ENCODE measurements at places on chromosomes 1 and 21.

GRCh38 chr1:181482521-181483284 lies 614 bp upstream of the CACNA1E start:
- peak; percentile 33 for DNase-seq

DNA sequence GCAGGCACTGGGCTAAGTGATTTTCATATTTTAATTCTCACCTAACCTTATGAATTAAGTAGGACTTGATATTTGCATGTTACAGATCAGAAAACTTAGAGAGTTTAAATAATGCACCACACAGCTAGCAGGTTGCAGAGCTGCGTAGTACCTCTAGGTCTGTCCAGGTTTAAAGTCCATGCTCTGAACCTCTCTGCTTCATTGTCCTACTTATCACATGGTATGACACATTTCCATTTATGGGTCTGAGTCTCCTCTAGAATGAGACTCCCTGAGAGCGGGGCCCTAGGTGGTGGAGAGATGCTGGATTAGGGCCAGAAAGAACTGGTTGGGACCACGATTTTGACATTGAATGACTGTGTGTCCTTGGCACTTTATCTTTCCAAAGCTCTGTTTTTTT lies 102.5 kb upstream of the USP24 start:
- no peak for DNase-seq

DNA sequence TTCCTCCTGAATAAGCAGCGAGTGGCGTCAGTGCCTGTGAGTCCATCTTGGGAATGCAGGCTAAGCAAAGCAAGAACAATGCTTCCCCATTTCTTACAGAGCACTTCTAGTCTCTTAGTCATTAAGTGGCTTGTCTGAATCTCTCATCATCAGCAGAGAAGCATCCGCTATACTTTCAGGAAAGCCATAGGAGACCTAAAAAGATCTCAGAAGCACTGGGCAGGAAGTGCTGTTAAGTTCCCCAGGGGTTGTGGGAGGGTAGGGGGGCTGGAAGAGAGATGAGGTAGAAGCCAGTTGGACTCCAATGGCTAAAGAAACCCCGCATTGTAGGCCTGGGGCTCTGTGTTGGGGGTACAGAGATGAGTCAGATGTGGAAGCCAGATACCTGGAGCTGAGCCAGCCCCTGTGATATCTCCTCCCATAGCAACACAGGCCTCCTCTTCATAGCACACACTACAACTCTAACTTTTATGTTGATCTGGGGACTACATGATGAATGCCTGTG lies 44.9 kb downstream of the SYT6 start:
- DNase-seq = no peak

DNA sequence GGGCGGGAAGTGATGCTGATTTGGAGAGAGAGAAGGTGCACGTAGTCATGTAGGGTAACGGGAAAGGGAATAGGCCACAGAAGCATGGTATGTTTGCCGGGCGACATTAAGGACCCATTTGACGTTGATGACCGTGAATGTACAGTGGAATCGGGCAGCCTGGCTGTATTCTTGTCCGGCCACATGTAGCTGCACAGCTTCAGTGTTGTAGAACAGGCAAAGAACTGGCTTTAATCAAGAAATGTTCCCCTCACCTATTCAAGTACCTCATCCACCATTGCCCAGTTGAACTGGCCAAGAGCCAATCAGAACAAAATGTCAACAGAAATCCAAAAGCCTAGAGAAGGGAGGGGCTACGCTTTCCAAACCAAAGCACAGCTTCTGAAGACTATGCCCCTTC lies 104.8 kb downstream of the DHRS3 start:
- no peak for DNase-seq

GRCh38 chr1:177172866-177173265 lies 2.1 kb downstream of the BRINP2 start:
- no peak for DNase-seq

- no peak for DNase-seq
These were observed 9.9 kb upstream of the NADK start for GRCh38 chr1:1788136-1788535.

- no peak for DNase-seq
These were observed 186.9 kb downstream of the GIPC2 start for GRCh38 chr1:78232630-78233029.

- no peak for DNase-seq
These were observed 6.5 kb downstream of the ACTRT2 start for GRCh38 chr1:3027611-3028371.

- DNase-seq = no peak
These were observed 51.9 kb upstream of the PRRC2C start for GRCh38 chr1:171433451-171433850.

DNA sequence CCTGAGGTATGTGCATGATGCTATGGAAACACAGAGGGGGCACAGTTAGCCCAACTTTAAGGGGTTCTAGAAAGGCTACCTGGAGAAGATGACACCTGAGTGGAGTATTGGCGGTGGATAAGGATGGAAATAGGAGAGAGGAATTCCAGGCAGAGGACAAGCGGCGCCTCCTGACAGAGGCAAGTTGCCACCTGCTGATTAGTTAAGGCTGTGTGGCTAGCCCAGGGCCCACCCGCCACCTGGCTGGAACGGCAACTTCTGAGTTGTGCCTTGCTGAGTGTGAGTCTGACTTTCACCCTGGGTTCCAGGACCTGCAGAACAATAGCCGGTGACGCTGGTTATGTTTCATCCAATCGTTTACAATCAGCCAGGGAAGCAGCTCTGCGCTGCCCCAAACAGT lies 126.9 kb upstream of the LMO4 start:
- DNase-seq = no peak

DNA sequence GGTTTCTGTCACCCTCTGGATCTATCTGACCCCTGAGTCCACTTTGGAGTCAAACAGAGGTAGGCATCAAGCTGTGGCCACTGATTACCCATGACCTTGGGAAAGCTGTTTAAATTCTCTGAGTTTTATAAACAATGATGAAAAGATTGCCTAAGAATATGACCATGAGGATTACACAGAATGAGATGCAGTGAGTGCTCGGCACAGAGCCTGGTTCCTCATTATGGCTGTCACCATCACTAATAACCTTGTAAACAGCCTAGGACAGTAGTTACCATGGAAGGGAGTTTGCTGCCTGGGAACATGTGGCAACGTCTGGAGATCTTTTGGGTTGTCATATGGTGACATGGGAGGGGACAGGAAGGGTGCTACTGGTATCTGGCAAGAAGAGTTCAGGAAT lies 248.3 kb upstream of the KAZN start:
- no peak for DNase-seq

- no peak for DNase-seq
These were observed 257.2 kb upstream of the AJAP1 start for GRCh38 chr1:4397196-4397595.

GRCh38 chr21:36436829-36437744 lies 42.8 kb downstream of the CLDN14 start:
- no peak for DNase-seq

DNA sequence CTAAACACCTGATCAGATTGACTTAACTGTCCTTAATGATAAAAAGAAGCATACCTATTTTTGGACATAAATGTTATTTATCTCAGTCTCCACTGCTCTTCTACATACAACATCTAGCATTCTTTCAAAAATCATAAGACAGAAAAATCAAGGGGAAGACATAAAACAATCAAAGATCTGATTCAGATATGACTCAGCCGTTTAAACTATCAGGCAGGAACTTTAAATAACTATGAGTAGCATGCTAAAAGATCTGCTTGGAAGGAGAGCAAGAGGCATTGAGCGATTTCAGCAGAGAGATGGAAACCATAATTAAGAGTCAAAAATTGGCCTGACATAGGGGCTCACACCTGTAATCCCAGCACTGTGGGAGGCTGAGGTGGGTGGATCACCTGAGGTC lies 27.2 kb upstream of the SLC22A15 start:
- DNase-seq = no peak

- DNase-seq = peak; percentile 14
These were observed 20.7 kb downstream of the C1QB start for GRCh38 chr1:22673486-22674409.

DNA sequence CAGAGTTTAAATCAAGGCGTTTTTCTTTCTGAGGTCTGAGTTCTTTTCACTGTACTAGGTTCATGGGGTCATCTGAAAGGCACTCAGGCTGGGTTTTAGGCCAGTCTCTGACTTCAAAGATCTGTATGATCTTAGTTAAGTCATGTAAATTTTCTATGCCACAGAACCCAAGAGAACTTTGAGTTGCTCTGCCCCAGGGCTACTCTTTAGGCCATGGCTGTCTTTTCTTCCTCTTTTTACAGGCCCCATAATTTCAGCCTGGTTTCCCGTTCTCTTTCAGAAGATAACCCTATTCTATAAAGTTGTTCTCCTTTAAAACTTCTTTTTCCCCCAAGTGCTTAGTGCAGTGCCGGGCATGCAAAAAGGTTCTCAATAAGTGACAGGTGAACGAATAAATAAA lies 26.1 kb downstream of the METTL13 start:
- no peak for DNase-seq

DNA sequence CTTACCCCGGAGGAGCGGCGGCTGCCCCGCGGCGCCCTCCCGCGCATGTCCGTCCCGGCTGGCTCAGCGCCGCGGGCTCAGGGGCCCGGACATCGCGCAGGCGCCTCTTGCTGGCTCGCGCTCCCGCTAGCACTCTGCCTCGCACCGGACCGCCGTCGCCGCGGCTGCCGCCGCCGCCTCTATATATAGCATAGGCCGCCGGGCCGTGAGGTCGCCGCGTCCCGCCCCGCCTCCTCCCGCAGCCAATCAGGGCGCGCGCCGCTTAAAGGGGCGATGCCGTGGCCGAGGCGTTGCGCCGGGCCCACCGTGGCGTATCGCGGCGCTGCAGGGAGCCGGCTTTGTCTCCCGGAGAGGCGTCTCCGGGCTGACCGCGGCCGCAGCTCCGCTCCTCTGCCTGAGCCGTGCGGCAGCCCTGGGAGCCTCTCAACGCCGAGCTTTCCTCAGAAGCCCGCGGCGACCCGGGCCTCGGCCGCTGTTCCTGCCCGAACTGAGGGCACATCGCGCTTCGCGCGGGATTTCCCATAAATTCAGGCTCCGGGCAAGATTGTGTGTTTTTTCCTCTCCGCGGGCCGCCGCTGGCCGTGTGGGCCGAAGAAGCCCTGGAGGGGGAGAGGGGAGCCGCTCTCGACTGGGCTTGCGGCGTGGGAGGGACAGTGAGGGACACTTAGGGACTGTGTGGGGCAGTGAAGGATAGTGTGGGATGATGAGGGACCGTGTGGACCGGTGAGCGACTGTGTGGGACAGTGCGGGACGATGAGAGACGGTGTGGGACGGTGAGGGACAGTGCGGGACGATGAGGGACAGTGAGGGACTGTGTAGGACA lies at the start of gene ERRFI1:
Gene ERRFI1 (minus strand): TSS at position 157 of the 823 bp plus-strand sequence. CDS start 10,690 bp downstream, outside the sequence.
- peak; percentile 85 for DNase-seq

- no peak for DNase-seq
These were observed 6.1 kb downstream of the DFFB start for GRCh38 chr1:3863231-3863935.

DNA sequence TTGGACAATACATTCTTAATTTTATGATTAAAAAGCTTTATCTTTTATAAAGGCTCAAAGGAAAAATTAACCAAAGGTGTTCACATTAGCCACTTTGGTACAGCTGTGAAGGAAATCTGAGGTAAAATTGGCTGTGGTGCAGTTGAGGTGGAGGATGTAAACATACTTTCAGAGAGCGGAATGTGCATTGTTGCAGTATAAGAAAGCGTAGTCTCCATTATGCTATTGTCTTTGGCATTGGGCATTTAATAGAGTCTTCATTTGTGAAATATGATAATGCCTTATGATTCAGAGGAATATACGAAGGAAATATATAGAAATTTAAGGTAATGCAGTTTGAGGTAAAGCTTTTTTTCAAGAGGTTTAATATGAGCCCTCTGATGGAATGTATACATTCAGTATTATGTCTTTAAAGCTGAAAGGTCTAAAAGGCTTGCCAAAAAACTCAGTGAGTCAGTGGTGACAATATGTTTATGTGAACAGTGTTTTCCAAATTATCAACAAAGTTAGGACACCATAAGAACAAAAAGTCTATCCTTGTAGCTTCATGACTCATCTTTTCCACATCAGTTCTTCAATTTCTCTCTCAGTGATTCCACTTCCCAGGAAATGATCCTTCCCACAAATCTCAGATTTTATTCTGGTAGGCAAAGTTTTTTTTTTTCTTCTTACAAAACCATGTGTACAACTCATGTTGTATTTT lies 26.9 kb upstream of the DDR2 start:
- DNase-seq = no peak

GRCh38 chr1:153717330-153717729 lies 10.5 kb upstream of the INTS3 start:
- DNase-seq = no peak

- DNase-seq = no peak
These were observed 164.5 kb upstream of the ETV3 start for GRCh38 chr1:157302724-157303123.
